ENCODE measurements at places on chromosomes 6 and 20.

- DNase-seq = no peak
Measured at GRCh38 chr6:137416376-137417109, 77.7 kb downstream of the OLIG3 start.

DNA sequence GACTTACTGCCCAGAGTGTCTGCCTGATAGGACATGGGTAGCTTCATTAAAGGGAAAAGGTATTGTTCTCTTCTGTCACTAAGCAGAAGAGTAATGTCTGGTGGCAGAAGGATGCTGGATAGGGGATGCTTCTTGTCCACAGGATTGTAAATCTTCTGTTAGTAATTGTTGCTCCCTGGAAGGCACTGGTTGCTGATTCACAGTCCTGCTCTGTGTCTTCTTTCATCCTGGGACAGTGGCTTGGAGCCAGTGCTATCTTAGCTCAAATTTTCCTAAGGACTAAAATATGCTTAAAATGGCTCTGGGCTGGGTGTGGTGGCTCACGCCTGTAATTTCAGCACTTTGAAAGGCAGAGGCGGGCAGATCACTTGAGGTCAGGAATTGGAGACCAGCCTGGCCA lies 48.0 kb downstream of the SYTL3 start:
- DNase-seq = no peak

- peak; percentile 60 for DNase-seq
Measured at GRCh38 chr6:26092443-26092842, 5.2 kb downstream of the HFE start.

DNA sequence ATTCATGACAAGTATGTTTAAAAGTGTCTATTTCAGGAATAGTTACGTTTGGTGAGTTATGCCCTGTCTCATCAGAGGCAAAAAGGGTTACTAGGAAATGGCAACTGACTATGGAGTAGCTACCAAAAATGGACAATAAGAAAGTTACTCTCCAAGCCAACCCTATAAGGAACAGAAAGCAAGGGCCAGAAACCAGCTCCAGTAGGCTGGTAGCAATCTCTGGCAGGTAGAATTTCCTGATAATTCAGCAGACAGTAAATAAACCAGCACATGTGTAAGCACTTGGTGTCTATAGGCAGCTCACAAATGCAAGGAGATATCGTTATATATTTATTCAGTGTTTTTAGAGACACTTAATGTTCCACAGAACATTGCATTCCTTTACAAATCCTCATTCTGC lies 20.3 kb downstream of the SOX4 start:
- no peak for DNase-seq

DNA sequence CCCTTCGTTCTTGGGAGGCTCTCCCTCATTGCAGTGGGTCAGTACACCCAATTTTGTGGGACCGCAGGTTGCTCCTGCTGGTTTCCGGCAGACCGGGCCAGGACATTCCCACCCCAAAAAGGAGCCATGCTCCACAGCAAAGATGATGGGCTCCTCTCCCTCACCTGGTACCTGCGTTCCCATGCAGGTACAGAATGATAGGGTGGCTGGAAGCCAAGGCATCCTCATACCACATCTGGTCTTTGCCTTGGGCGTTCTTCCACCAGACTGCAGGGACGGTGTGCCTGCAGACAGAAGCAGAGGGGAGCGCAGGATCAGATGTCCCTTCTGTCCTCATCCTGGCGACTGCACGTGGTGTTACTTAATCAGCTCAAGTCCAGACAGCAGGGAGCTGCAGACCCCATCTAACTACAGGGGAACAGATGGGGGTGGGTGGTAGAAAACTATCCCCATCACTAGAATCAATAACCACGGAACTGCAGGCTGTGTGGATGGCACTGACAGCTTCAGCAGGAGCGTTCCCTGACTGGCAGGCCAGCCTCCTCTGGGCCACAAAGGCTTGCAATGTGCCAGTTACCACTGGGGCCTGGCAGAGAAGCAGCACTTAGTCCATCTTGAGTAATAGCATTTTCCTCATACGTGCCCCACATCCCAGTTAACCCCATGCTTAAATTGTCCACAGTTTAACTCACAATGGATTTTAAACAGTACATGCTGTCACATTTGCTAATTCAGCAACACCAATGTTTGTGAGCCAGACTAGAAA lies 70.4 kb downstream of the ABHD12 start:
- DNase-seq = no peak

- peak; percentile 55 for DNase-seq
Measured at GRCh38 chr6:170553534-170554012, 466 bp upstream of the PSMB1 start.

DNA sequence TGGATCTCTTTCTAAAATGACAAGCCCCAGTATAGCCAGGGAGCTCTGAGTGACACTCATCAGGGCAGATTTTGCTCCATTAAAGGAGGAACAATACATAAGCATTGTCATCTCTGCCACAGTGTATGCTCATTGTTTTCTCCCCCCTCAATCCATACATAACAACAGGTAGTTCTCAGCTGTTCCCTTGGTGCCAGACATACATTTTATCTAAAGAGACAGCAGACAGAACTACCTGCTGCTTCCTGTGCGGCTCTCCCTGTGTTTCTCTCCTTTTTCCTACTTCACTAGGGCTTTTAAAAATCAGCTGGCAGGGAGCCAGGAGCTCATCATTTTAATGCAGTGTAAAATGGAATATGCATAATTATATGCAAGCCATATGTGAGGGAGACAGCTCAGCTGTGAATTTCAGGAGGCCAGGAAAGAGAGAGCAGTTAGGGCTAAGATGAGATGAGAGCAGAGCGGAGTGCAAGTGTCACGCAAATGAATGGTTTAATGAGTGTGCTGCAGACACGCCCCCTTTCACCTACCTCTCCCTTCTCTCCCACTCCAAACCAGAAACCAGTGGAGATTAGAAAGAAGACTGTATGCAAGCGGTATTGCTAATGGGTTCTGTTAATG lies 96.0 kb downstream of the SOBP start:
- DNase-seq = no peak

GRCh38 chr20:5977223-5977622 lies 26.8 kb downstream of the MCM8 start:
- DNase-seq = no peak

- DNase-seq = no peak
Measured at GRCh38 chr6:43016176-43016942, 2.3 kb downstream of the KLHDC3 start.

GRCh38 chr6:161233986-161234661 lies 39.7 kb downstream of the AGPAT4 start:
- no peak for DNase-seq

GRCh38 chr6:83976037-83976755 lies 57.4 kb upstream of the MRAP2 start:
- DNase-seq = no peak

DNA sequence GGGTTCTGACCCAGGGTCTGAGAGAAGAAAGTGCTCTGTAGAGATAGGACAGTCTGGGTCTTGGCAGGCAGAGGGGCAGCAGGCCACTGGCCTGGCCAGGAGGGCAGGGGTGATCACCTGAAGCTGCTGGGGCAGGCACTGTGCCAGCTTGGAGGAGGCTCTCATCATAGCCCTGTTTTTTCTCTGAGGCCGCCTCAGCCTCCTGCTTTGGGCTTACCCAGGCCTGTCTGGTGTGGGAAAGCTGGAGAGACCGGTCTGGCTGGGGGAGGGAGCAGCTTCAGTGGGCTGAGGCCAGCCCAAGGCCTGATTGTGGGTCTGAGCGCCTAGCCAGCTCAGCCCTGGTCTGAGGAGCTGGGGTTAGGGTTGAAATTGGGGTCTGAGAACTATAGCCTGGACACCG lies 3.9 kb downstream of the LPIN3 start:
- DNase-seq = no peak

- DNase-seq = no peak
Measured at GRCh38 chr6:63521475-63522210, 50.6 kb upstream of the LOC128125822 start.

DNA sequence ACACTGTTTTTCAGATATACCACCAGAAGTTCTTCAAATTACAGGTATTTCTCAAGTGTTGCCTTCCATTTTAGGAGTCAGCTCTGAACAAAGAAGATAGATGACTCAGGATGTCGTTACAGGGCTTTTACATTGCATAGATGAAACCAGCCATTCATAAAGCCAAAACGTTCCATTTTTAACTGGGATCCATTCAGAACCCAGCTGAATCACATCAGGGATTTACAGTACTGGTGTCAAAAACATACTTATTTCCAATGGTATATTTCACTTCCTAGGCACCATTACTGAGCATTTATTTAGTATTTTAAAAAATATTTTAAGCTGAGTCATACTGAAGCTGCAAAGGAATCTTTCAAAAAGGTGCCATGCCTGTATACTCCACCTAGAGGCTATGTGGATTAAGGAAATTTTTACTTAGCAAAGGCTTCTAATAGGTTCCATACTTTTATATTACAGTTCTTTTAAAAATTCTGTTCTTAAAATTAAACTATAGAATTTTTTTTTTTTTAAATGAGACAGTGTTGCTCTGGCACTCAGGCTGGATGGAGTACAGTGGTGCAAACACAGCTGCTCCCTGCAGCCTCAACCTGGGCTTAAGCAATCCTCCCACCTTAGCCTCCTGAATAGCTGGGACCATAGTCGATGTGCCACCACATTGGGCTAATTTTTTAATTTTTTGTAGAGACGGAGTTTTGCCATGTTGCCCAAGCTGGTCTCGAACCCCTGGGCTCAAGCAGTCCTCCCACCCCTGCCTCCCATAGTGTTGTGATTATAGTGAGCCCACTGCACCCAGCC lies 2.6 kb downstream of the ASF1A start:
- peak; percentile 67 for DNase-seq

- DNase-seq = no peak
Measured at GRCh38 chr6:81216668-81217067, 535.8 kb downstream of the TENT5A start.

DNA sequence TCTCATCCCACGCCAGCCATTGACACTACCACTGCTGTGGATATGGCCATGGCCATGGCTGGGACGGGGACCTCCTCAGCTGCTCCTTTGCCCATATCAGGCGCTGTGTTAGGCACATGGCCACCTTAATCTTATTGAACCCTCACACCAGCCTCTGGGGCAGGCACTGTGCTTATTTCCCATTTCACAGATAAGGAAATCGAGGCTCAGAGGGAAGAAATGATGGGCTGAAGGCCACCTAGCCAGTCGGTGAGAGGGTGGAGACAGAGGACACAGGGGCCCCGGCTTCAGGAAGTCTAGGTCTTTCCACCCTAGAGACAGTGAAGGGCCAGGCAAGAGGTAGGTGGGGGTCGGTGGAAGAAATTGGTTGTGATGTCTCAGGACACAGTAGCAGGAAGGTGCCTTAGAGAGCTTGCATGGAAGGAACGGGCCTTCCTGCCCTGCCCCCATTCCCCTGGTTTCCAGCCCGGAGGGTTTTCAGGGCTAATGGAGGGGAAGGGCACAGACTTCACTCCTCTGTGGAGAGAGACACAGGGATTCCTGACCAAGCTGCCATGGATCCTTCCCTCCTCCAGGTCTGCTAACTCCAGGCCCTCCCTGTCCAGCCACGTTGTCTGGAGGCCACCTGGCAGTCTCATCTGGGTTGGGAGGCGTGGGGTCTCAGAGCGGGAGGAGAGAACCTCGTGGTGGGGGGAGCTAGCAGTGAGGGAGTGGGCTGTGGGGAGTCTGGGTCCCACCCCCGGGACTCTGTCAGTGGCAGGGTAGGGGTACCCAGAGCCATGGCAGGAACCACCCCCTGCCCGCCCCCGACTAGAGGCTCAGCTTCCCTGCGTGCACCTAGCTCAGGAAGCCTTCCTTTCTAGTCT lies 120.4 kb downstream of the VEGFA start:
- no peak for DNase-seq

DNA sequence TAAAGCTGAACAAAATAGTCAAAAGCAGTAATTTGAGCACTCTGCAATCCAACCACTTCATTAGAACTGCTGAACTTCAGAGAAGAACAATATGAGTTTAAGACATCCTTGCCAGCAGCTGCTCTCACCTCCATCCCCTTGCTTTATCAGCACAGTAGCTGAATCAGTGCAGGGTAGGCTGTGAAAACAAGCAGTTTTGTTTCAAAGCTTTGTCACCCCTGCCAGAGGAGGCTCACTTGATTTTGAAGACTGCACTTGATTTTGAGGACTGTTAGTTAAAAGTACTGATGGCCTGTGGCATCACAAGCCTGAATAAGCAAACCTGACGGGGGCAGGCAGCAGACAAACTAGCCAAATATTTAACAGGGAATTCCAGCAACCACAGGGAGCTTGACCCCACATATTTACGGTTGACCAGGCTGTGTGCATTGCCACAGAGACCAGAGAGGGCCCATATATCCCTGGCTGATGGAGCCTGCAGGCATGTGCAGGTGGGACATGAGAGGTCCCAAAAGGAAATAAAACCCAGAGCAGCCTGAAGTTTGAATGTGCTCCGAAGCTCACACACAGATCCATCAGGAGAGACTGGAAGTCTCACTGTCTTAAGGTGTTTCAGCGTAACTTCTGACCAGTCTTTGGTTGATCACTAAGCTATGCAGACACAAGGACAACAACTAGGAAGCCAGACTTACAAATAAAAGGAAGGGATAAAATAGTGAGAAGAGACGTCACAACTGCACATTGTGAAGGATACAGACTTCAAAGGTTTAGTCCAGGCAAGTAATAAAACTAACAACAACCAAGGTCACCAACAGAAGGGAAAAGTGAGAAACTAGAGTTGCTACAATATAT lies 97.4 kb downstream of the PDSS2 start:
- no peak for DNase-seq

- no peak for DNase-seq
Measured at GRCh38 chr6:2805031-2805430, 36.6 kb downstream of the SERPINB1 start.

DNA sequence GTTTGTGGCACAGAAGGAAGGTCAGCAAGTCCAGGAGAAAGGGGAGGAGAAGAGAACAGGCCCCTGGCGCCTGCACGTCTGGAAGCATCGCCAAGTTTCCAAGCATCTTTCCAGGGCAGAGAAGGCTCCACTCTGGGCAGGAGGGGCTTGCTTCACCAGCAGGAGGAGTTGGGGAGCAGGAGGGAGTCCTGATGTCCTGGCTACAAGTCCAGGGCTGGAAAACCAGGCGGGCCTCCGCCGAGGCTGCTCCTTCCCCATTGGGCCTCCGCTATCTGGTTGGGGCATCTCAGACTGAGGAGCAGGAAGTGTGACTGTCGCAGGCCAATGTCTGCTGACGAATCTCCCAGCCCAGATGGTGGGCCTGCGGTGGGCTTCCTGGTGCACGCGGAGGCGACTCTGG lies 421.9 kb downstream of the PREX1 start:
- DNase-seq = no peak

Measured in inflammatory macrophage treated with lipopolysaccharide for 4 hours (primary cell).